ENCODE measurements at places on chromosomes 11 and 22. TPM values are rescaled to one million over a fixed set of nuclear protein-coding genes. Genes with fewer than 3 reads are reported as not detected.

UPK3A gene
- not detected for total RNA-seq

- no peaks in the 10 kb centered on the region for H3K27me3 ChIP-seq
- H3K4me3 ChIP-seq: no peak overlapping the region
- no peak overlapping the region for H3K27ac ChIP-seq
- H3K4me1 ChIP-seq: peaks cover 11% of the 10 kb centered on the region
Observed at GRCh38 chr22:39208013-39208680, 36.6 kb downstream of the PDGFB start.

CNIH2 gene
- 1.4 TPM for total RNA-seq

GRCh38 chr11:16338393-16338792 lies 18.0 kb downstream of the SOX6 start:
- no peak overlapping the region for H3K4me3 ChIP-seq
- no peaks in the 10 kb centered on the region for H3K4me1 ChIP-seq
- H3K27ac ChIP-seq: no peak overlapping the region

DNA sequence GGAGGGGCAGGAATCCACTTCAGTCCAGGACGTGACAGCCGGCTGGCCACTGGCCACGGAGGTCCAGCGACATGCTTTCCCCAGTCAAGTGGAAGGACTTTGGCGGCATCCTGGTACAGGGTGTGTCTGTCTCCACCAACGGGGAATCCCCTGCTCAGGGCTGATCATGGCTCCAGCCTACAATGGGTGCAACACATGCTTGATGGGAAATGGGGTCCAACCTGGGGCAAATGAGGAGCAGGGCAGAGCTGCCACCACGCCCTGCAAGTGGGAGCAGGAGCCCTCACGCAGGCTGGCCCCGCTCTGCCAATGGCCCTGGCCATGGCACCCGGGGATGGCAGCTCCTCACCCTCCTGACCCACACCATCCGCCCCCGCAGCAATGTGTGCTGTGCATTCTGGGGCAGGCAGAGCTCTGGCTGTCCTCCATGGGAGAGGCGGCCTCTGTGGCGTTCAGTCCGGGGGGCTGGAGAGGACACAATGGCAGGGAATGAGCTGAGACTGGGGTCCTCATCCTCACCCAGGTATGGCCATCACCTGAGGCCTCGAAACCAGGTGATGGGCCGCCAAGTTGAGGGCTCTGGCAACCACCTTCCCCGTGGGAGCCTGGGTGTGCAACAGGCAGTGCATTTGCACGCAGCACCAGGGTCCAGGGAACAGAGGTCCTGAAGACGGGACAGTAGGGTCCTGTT lies 5.8 kb upstream of the SEPTIN5 start:
- no peaks in the 10 kb centered on the region for H3K4me1 ChIP-seq
- peaks cover 2% of the 10 kb centered on the region for H3K27me3 ChIP-seq
- no peak for DNase-seq
- H3K27ac ChIP-seq: no peak overlapping the region

GRCh38 chr11:47415091-47415854 lies 6.9 kb downstream of the SLC39A13 start:
- peaks cover 32% of the 10 kb centered on the region for H3K36me3 ChIP-seq
- H3K4me1 ChIP-seq: no peaks in the 10 kb centered on the region
- H3K27me3 ChIP-seq: no peaks in the 10 kb centered on the region

All from CD4-positive, alpha-beta memory T cell (primary cell).